ENCODE measurements at places on chromosomes 5 and 9.

DNA sequence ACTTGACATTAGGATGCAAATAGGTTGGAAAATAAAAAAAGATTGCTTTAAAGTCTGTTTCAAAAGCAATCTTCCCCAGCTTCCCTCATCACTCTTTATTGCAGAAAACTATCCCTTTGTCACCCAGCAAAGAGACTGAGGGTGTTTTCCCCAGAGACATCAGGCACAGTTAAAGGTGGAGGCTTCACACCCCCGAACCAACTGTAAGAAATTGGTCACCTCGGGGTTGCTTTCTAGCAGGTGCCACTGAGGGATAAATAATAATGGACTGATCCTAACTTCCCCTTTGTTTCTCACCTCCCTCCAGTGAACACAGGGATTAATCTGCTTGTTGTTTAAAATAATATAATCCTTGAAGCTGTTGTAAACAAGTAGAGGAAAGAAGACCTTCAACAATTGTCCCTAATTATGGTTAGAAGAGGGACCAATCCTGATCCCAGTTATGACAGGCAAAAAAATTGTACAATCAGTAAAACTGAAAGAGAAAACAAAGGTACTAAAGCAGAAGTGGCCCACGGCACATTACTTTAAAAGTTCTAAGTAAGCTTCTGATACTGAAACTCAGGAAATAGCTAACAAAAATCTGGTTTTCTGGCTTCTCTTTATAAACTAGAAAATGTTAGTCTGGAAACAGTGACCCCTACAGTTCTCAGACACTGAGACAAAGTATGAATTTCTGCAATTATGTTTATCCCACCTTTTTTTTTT, 6.6 kb upstream of the PCSK1 start:
- DNase-seq = no peak

GRCh38 chr5:107985144-107985543, 314.4 kb upstream of the EFNA5 start:
- no peak for DNase-seq

- no peak for DNase-seq
These were observed 335 bp downstream of the GALNT12 start for GRCh38 chr9:98807814-98808195.

GRCh38 chr9:133906932-133907910, 84.9 kb downstream of the VAV2 start:
- no peak for DNase-seq

DNA sequence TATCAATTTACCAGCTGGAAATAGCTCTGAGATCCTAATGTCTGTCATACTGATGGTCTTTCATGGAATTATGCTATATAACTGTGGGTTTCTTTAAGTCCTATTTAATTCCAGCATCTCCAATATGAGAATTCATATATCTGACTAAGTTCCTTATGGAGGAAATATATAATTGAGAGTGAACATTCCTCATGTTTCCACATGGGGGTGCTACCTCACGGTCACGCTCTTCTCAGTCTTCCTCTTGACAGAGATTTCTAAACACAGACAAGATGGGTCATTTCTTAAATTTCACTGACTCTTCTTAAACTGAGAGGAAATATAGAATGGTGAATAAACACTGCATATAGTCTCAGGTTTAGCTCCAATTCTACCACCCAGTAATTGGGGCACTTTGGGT, 212.1 kb downstream of the SLF1 start:
- no peak for DNase-seq

DNA sequence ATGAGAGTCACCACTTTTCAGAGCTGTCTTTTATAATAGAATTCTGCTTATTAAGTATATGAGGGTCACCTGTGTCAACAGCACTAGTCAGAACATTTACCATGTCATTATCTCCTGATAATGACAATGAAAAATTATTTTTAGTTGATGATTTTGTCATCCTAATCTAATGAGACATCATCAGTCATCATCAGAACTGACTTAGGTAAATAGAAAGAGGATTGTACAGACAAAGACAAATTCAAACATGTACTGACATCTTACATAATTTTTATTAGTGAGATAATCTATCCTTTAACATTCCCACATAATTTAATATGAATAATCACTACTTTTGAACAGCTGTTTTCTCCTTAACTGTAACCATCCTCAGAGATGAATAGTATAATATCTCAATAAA, 22.6 kb downstream of the CDH9 start:
- DNase-seq = no peak

DNA sequence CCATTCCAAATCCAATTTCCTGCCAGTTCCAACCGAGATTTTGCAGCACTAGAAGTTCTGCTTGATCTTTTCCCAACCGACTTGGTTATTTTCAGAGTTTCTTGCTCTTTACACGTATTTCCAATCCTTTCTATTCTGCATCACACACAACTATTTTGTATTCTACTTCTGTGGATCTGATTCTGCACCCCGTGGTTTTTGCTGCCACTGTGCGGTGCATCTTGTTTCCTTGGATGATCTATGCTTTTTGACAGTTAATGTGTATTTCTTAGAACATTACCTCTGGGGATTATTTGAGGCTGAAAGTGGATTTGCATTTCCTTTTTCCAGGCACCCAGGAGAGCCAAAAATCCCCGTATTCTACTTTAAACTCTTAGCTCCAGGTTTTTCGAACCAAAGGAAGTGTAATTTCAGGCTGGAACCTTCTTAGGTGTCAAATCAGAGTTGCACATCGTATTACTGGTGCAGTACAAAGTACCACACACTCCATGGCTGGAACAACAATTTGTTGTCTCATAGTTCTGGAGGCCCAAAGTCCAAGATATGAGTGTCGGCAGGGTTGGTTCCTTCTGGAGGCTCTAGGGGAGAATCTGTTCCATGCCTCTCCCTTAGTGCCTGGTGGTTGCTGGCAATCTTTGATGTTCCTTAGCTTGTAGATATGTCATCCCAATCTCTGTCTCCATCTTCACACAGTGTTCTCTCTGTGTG, 14.7 kb upstream of the SARDH start:
- DNase-seq = no peak

- DNase-seq = no peak
These were observed 1.8 kb upstream of the FAM78A start for GRCh38 chr9:131277910-131278701.

DNA sequence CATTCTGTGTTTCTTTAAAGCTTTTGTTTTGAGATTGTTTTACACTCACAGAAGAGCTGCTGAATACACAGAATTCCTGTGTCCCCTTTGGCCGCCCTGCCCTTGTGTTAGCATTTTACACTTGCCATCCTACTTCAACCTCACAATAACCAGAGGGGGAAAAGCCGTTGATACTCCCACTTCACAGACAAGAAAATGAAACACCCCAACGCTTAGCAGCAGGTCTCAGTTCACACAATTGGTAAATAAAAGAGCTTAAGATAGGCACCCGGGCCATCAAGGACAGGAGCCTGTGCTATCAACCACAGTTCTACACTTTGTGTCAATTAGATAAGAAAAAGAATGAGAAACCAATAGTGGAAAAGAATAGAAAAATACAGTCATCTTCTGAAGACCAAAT, 178.0 kb downstream of the SYK start:
- no peak for DNase-seq

GRCh38 chr5:109703829-109704228, 14.1 kb downstream of the MAN2A1 start:
- DNase-seq = no peak

GRCh38 chr9:68978066-68978465, 35.8 kb downstream of the PRKACG start:
- no peak for DNase-seq

GRCh38 chr5:38753141-38753540, 92.7 kb upstream of the OSMR start:
- no peak for DNase-seq

DNA sequence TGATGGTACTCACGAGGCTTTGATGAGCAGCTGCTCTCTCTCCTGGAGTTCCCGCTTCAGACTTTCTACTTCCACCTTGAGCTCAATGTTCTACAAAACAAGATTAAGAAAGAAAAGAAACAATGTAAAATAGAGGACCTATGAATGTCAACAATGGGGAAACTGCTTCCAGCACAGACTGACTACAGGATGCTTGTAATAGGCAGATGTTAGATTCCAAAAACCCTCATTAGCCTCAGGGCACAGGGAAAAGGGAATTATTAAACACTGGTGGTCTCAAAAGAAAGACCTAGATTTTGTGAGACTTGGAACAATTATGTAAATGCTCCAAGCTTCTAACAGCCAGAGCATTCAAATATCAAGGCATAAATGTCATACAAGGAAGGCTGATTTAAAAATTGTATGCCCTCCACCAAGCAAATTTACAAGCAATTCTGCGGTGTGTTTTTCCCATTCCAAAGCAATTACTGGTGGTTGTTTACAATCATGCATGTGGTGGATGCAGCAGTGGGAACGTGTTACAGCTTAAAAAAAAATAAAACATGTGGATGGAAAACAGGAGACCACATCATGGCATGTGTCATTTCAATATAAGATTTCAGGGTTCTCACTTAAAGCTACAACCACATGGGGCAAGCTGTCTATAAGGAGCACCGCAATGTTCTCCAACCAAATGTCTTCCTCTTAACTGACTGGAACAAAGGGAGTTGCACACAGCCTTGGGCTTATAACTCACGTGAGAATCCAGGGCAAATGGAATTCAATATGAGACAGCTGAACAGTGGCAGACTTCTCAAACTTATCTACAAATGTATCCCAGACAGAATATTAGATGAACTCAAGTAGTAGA, 34.0 kb downstream of the CDK5RAP2 start:
- DNase-seq = no peak

DNA sequence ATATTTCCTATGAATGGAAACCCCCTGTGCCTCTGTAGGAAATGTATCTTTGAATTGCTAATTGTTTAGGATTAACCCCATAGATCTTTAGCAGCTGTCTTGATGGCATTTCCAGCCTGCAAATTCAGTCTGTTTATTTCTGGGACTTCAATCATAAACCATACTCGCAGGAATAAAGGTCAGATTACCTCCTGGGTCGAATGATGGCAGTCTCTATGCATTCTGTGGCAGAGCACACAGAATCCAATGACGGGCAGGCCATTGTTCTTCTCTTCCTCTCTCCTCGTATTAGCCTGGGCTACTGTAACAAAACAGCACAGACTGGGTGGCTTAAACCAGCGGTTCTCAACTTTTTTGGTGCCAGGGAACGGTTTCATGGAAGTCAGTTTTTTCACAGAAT, 199.9 kb downstream of the PCSK5 start:
- DNase-seq = no peak

- DNase-seq = no peak
These were observed 137.3 kb upstream of the KLF9 start for GRCh38 chr9:70551801-70552200.

DNA sequence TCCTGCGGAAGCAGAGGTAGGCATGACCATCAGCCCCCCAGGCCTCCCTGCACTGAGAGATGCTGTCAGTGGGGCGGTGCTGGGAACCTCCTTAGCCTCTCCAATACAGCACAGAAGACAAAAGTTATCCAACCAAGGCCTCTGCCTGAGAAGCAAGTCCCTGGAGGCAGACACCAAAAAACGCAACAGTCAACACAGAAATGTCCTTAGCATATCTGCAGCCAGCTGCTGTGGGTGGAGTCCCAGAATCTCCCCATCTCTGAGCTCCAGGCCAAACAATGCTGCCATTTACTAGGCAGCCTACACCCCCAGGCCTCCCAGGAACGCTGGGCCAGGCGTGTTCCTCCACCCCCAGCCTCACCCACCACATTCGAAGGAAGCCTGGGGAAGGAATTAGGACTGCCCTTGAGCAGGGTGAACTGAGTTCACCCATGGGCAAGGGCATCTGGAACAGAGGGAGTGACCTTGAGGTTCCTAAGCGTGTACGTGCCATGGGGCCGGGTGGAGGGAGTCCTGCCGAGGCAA, 43.7 kb downstream of the STK10 start:
- DNase-seq = no peak

GRCh38 chr5:756865-757345, 27.6 kb downstream of the ZDHHC11B start:
- no peak for DNase-seq

DNA sequence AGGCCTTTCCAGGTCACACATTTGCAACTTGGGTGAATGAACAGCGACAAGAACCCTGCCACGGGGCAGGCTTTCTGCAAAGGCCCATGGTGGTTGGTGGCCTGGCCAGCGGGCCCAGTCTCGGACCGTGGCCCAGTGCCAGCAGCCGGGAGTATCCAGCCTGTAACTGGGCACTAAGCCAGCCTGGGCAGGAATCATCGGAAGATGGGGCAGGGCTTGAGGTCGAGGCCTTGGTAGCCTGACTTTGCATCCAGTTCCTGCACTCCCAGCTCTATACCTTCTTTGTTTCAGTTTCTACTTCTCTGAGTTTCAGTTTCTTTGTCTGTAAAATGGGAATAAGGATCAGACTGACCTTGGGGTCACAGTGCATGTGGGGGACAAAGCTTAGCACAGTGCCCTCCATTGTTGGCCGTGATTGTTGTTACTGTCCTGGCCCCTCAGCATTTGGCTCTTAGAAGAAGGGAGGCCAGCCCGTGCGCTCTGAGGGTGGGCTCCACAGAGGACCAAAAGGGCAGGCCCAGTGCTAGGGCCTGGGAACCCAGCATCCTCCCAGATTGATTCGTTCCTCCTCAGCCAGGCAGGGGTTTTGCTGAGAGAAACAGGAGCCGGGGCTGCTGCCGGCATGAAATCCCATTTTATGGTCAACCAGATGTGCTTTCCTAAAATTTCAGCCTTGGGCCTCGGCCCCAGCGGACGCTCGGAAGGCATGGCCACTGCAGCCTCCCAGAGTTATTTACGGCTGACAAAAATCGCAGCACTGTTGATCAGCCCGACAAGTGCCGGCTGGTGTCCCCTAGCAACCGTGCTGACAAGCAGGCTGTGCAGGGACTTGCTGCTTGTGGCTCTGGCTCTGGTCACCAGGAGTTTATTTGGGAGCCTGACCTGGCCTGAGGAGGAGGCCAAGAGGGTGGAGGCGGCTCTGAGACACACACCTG, 43.6 kb downstream of the JADE2 start:
- DNase-seq = no peak

- DNase-seq = no peak
These were observed 122.8 kb downstream of the STARD4 start for GRCh38 chr5:111389390-111390082.

GRCh38 chr5:55694152-55694830, 17.8 kb downstream of the SLC38A9 start:
- DNase-seq = no peak

- no peak for DNase-seq
These were observed 185.5 kb downstream of the KDM4C start for GRCh38 chr9:6943293-6943692.

- DNase-seq = no peak
These were observed 27.3 kb downstream of the NR6A1 start for GRCh38 chr9:124743686-124744348.

DNA sequence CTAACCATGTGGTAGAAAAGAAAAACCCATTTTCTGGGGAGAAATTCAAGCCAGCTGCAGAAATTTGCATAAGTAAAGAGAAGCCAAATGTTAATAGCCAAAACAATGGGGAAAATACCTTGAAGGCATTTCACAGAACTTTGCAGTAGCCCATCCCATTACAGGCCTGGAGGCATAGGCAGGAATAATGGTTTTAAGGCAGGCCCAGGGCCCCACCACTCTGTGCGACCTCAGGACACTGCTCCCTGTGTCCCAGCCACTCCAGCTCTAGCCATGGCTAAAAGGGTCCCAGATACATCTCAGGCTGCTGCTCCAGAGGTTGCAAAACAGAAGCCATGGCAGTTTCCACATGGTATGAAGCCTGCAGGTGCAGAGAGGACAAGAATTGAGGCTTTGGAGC, 253.3 kb downstream of the CTNND2 start:
- DNase-seq = no peak

GRCh38 chr5:154236011-154236410, 45.5 kb downstream of the GALNT10 start:
- DNase-seq = no peak
